Right cardiac atrium (tissue), 5 donors: ENCODE measurements at places on chromosomes 5 and 9.

- no peak for DNase-seq
Measured at GRCh38 chr9:111360881-111361280, 30.9 kb upstream of the OR2K2 start.

DNA sequence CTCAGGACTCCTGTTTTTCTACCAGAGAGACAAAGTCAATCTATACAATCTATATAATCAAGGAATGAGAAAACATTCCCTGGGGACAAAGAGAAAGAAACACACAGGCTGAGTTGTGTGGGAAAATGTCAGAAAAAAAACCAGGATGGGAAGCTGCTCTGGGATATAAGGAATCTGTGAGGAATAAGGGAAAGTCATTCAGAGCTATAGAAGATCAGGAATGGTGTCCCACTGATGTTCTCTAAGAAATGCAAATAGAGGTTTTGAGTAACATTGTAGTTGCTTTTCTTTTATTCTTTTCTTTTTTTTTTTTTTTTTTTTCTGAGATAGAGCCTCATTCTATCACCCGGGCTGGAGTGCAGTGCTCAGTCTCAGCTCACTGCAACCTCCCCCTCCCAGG is 605.9 kb upstream of the KLF4 start:
- no peak for DNase-seq

GRCh38 chr5:151363673-151364072 is 16.3 kb upstream of the SLC36A2 start:
- DNase-seq: no peak

- no peak for DNase-seq
Measured at GRCh38 chr9:98054376-98054951, 2.1 kb upstream of the NANS start.

- no peak for DNase-seq
Measured at GRCh38 chr9:104367507-104367906, 136.6 kb upstream of the OR13F1 start.

DNA sequence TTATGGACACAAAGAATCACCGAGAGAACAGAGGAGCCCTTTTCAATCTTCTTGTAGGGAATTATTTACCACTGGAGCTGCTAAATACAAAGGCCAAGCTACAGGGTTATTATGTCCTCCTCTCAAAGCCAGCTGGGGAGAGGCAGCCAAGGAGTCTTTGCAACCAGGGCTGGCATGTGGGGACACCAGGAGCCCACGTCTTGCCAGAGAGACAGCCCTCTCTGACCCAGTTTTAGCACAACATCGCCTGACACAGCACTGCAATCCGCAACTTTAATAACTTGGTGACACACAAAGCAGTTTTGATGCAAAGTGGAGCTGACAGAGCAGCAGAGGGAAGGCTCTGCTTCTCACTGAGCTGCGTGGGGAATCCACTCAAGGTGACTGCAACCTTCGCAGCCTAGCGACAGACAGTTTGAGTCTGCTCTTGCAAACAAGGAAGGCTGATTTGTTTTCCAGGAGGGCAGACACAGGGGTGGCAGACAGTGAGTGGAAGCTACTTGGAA is 33.6 kb downstream of the TLR4 start:
- no peak for DNase-seq

- no peak for DNase-seq
Measured at GRCh38 chr5:154647761-154648145, 107.4 kb upstream of the LARP1 start.

GRCh38 chr9:132782037-132782436 is 96.0 kb downstream of the AK8 start:
- DNase-seq: no peak

- no peak for DNase-seq
Measured at GRCh38 chr5:154683101-154683880, 71.9 kb upstream of the LARP1 start.

- DNase-seq: no peak
Measured at GRCh38 chr9:128431207-128431606, 10.6 kb downstream of the CERCAM start.

DNA sequence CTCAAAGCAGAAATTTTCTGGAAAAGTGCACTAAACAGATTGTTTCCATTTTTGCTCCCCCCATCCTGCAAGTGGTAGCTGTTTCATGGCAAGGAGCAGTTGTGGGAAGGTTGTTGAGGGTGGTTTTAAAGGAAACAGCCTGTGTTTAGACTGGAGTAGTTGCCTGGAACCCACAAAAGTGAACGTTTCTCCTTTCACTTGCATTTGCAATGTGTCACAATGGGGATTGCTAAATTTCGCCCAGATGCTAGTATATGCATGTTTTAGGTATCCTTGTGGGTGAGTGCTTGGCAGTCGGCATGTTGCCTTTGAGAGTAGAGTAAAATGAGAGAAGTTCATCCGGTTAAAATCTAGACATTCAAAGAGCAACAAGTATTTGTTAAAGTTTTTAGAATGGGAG is 1099.9 kb upstream of the DMAC1 start:
- DNase-seq: no peak

GRCh38 chr5:82494942-82495341 is 216.8 kb upstream of the RPS23 start:
- no peak for DNase-seq

- DNase-seq: no peak
Measured at GRCh38 chr9:99592834-99593574, 228.7 kb upstream of the NR4A3 start.

GRCh38 chr5:74510476-74511075 is 130.0 kb downstream of the ENC1 start:
- no peak for DNase-seq

GRCh38 chr5:77086368-77086688 is 757 bp downstream of the ZBED3 start:
- no peak for DNase-seq
